CD4-positive, alpha-beta T cell treated with Interleukin-12 subunit alpha and Interleukin-12 subunit beta, for 1 hour (primary cell): ENCODE measurements at places on chromosomes 13 and 19.

DNA sequence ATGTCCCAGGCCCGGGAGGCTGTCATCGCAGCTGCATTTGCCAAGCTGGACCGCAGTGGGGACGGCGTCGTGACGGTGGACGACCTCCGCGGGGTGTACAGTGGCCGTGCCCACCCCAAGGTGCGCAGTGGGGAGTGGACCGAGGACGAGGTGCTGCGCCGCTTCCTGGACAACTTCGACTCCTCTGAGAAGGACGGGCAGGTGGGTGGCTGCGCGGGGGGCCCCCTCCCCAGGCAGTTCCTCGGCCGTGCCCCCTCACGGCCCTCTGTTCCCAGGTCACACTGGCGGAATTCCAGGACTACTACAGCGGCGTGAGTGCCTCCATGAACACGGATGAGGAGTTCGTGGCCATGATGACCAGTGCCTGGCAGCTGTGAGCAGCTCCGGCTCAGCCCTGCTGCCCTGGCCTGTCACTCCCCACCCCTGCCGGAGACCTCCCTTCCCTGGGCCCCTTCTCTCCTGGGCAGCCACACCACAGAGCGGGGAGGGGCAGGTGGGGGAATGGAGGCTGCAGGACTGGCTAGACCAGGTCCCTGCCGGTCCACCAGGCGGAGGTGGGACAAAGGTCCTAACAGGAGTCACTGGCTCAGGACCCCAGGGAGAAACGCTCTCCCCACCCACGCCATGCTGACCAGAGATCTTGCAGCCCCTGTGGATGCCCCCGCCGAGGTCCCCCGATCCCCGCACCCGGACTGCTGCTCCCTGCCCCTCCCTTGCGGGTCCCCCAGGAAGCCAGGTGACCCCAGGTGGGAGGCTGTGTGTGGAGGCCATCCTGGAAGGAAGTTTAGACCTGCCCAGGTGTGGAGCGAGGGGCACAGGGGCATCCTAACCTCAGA is 1.1 kb downstream of the CAPS start:
- no peak for DNase-seq

GRCh38 chr19:36797786-36798108 is 25.1 kb upstream of the ZNF850 start:
- DNase-seq = no peak

GRCh38 chr13:36884235-36884634 is 35.8 kb downstream of the SMAD9 start:
- no peak for DNase-seq

DNA sequence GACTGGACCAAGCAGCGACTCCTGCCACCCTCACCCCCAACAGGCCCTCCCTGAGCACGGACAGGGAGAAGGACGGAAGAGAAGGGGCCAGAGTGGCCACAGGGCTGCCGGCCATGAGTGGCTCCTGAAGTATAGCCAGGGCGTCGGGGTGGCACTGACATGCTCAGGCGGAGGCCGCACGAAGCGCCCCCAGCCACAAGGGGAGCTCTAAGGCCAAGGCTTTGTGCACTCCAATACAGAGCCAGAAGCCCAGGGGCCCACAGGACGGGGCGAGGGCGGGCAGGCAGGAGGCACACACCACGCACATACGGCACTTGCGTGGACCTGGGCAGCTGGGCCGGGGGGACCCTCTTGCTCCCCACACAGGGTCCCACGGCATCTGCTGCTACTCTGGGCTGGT is 52.0 kb downstream of the KLF2 start:
- DNase-seq = peak; percentile 26

- DNase-seq = no peak
Observed at GRCh38 chr13:113192902-113193301, 15.6 kb downstream of the PCID2 start.

DNA sequence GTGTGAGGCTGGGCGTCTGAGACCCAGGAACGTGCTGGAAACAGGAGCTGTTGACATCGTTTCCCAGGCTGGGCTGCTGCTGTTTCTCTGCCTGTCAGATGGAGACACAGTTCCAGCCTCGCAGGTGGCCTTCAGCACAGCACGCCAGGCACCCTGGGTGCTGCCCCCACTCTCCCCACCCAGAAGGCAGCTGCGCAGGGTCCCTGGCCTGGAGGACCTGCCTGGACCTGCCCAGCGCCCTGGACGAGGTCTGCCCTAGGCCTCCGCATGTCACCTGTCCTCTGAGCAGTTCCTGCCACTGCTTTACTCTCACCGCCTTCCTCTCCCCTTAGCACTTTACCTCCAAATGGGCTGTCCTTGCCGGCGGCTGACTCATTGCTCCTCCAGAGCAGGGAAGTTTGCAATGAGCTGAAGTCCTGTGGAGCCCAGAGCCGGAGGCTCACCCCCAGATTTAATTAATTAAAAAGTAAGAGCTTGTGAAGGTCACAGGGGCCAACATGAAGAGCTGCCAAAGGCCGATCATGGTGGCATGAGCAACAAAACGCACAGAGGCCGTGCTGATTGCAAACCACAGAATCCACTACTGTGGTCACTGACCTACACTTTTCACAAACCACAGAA is 32.2 kb downstream of the C13orf46 start:
- DNase-seq = no peak

- DNase-seq = peak; percentile 30
Observed at GRCh38 chr19:17671906-17672305, 16.2 kb downstream of the UNC13A start.

DNA sequence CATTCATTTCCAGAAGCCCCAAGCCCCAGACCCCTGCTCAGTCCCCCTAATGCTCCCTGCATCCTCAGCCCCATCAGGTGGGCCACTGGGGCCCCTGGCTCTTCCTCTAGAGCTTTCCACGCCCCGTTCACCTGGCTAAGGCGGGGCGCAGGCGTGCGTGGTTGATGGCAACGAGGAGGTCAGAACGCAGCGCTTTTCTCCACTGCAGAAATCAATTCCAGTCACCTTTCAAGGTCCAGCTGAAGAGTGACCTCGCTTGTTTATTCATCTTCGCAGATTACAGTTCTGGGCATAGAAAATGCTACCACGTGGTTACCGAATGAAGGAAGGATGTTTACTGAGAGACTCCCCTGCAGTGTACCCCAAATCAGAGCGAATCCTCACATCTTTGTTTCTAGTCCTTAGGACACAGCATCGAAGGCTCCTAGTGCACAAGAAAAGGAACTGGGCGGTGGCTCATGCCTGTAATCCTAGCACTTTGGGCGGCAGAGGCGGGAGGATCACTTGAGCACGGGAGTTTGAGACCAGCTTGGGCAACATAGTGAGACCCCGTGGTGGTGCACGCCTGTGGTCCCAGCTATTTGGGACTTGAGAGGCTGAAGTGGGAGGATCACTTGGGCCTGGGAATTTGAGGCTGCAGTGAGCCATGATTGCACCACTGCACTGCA is 828 bp upstream of the PBX4 start:
- DNase-seq = no peak

DNA sequence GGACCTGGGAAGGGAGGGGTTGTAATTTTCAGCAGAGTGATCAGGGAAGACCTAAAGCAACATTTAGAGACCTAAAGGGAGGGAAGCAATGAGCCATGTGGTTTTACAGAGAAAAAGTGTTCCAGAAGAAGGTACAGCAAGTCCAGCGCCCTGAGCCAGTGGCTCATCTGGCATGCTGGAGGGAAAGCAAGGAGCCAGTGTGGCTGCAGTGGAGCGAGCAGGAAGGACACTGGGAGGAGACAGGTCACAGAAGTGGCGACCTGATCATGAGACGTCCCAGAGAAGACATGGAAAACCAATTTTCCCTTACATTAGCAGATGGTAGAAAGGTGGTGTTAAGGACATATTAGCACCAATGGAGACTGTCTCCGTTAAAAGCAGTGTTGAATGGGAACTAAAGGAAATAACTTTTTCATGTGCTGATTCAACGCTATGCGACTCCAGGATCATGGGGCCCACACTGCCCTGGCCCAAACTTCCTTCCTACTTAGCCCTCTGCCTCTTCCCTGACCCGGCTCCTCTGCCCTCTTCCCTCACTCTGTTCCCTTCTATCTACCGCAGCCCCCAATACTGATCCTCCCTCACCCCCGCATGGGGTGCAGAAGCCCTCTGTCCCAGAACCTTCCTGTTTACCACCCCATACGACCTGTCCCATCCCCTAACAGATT is 5.4 kb downstream of the C19orf47 start:
- DNase-seq = no peak

DNA sequence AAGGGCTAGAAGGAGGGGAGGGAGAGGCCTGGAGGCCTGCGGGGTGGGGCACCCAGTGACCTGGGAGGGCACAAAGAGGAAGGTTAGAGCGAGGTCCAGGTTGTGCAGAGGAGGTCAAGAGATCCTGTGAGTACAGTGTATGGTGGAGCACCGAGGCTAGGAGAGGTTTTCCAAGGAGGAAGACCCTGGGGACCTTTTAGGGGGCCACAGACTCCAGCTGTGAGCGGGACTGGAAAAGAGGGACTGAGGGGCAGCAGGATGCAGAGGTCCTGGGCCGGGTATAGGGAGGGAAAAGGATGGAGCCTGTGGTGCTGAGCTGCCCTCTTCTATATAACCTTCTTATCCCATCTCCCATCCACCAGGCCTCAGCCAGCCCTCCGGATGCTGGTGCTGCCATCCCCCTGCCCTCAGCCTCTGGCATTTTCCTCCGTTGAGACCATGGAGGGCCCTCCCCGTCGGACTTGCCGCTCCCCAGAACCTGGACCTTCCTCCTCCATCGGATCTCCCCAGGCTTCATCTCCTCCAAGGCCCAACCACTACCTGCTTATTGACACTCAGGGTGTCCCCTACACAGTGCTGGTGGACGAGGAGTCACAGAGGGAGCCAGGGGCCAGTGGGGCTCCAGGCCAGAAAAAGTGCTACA is 863 bp downstream of the ZNF581 start:
- no peak for DNase-seq

- DNase-seq = peak; percentile 77
Observed at GRCh38 chr19:3338541-3339181, 27.7 kb upstream of the NFIC start.

GRCh38 chr19:23795462-23795861 is 36.8 kb upstream of the ZNF681 start:
- DNase-seq = no peak

- no peak for DNase-seq
Observed at GRCh38 chr13:24165746-24166145, 5.2 kb downstream of the SPATA13 start.

DNA sequence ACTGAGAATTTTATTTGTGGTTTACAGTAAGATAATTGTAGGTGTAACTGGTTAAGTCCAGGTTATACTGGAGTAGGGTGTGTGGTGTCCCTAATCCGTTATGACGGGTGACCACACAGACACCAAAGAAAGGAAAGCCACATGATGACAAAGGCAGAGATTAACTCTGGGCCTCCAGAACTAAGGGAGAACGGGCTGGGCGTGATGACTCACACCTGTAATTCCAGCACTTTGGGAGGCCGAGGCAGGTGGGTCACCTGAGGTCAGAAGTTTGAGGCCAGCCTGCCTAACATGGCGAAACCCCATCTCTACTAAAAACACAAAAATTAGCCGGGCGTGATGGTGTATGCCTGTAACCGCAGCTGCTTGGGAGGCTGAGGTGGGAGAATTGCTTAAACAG is 10.2 kb upstream of the FUT2 start:
- no peak for DNase-seq

DNA sequence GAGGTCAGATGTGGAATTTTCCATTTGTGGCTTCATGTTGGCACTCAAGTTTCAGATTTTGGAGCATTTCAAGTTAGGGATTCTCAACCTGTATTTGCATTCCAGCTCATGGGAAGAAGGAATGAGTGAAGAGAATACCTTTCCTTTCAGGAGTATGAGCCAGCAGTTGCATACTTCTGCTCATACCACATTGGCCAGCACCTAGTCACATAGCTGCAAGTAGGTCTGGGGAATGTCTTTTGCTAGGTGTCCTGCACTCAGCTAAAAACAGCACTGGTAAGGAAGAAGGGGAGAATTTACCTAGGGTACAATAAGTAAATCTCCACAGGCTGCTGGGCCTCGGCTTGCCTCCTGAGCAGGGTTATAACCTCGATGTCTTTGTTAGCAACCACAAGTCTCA is 24.6 kb upstream of the ATP8A2 start:
- DNase-seq = no peak

- no peak for DNase-seq
Observed at GRCh38 chr13:50760751-50761150, 82.7 kb downstream of the DLEU7 start.
